Daoy (cell line): ENCODE measurements at places on chromosomes 16 and 17.
A peak's percentile ranks its signal among the peaks of the same experiment; 100 is the strongest.

GRCh38 chr17:80086081-80086480, 15.3 kb upstream of the GAA start:
- no peak for DNase-seq

GRCh38 chr16:57616876-57617275, 11.6 kb upstream of the ADGRG1 start:
- DNase-seq = no peak

DNA sequence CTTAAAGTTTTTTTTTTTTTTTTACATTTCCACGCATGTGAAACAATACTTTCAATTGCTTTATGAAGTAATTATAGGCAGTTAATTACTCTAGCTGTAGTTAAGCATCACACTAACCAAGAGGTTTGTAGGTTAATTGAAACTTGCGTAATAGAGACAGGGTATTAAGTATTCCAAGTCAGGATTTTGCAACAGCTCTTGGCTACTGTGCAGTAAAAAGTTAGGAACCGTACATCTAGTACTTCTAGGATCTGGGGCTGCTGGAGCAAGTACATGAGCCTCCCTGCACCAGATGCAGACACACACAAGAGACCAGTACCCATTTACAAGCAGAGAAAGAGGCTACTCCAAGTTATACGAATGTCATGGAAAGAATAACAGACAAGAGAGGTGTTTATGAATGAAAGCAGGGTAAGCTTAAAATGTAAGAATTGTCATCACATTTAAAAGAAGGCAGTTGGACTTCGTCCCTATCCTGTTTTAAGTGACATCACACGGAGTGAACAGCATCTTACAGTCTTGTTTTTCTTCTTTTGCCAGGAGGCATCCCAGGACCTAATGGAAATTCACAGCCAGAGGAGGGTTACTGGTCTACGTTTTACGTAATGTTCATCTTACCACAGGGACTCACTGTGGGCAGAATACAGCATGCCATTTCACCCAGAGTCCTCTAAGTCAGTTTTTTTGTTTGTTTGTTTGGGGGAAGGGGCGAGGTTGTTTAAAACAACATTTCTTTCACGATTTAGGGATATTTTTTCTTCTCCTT, 379.6 kb upstream of the PSMD7 start:
- no peak for DNase-seq

DNA sequence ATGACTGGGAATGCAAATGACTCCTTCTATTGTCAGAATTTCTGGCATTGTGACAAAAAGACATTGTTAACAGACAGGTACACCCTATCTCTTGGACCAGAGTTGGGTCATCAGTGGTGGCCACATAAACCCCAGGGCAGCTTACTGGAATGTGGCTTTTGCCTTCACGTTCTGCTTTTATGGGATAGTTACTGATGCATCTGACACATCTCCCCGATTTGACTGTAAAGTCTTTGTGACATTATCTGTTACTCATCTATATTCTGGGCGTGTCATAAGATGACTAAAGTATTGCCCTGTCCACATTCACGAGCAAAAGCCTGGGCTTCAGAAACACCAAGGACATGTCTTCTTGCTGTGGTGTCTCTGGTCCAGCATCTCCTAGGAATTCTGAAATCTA, 18.7 kb upstream of the AQP8 start:
- DNase-seq = no peak

DNA sequence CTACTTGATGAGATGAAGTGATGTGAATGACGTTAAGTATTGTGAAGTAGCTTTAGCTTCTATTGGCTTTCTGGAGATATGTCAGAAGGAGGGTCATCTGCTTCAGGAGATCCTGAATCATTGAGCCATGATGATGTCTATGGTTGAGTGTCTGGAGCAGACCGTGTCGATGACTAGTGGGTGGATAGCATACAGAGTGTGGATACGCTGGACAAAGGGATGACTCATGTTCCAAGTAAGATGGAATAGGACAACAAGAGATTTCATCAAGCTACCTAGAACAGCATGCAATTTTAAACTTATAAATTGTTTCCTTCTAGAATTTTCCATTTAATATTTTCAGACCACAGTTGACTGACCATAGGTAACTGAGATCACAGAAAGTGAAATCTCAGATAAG, 116.1 kb upstream of the RBBP6 start:
- DNase-seq = peak; percentile 5

- peak; percentile 79 for DNase-seq
Observed at GRCh38 chr17:83055911-83056582, 23.4 kb upstream of the METRNL start.

- DNase-seq = no peak
Observed at GRCh38 chr17:63988127-63988478, 10.0 kb upstream of the PRR29 start.

DNA sequence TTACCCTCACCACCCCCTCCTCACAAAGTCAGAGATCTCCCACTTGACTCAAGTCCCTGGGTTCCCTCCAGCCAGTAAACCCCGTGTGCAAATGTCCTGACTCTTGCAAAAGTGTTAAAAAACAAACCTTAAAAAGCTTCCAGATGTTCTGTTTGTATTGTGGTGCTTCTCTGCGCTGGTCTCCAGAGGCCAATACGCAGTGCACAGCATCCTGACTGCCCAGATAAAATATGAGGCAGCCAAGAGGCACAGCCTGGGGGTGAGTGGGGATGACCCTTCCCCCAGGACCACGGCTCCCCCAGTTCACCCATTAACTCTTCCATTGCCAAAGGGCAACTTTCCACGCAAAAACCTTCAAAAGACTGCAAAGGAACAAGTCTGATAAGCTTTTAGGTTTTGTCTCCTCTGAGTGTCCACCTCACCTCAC, 291.8 kb downstream of the SOX9 start:
- no peak for DNase-seq

GRCh38 chr17:50269477-50270434, 4.5 kb upstream of the TMEM92 start:
- DNase-seq = peak; percentile 79

GRCh38 chr16:37511-37910, 15.9 kb downstream of the POLR3K start:
- DNase-seq = no peak

DNA sequence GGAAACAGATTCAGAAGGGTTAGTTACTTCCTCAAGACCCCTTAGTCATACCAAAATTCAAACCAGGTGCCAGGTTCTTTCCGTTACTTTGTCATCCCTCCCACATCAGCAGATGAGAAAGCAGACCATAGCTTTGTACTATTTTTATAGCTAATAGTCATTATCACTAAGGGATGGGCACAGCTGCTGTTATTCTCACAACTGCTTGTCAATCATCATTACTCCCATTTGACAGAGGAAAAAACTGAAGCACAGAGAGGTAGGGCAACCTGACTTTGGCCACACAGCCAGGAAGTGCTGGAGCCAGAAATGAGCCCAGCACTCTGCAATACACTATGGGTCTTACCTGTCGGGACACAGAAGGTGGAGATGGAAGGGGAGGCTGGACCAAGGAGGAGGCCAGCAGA, 30.0 kb downstream of the TEKT5 start:
- no peak for DNase-seq

DNA sequence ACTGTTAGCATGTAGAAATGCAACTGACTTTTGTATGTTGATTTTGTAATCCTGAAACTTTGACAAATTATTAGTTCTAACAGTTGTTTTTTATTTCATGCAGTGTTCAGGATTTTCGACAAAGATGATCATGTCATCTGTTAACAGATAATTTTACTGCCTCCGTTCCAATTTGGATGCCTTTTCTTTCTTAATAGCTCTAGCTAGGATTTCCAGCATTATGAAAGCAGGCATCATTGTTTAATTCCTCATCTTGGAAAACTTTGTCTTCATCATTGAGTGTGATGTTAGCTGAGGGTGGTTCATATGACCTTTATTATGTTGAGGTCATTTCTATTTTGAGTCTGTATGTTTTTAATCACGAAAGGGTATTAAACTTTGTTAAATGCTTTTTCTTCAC, 31.9 kb downstream of the RMI2 start:
- no peak for DNase-seq
